ENCODE measurements at places on chromosomes 3 and 15.

DNA sequence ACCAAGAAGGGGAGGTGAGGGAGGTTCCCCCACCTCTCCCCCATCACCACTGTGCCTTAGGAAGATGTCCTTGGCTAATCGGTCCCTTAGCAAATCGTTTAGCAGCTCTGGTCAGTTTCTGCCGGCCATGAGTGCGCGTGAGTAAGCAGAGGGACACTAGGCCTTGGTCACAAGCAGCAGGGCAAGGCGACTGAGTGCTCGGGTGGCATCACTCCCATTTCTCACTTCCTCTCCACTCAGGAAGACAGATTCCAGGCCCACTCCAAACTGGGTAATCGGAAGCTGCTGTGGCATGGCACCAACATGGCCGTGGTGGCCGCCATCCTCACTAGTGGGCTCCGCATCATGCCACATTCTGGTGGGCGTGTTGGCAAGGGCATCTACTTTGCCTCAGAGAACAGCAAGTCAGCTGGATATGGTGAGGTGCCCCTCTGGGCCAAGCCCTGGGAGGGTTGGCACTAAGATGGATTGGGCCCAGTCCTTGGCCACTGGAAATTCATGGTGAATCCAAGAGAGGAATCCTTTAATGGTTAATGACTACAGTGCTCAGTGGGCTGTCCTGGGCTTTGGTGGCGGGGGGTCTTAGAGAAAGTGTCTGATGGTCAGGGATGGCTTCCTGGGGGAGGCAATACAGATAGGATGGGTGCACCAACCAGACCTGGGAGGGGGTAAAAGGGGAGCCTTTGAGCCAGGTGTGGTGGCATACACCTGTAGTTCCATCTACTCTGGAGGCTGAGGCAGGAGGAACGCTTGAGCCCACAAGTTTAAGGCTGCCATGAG lies 4.0 kb downstream of the PARP3 start:
- no peak for DNase-seq

GRCh38 chr3:155342344-155342743 lies 48.9 kb upstream of the STRIT1 start:
- DNase-seq = no peak

GRCh38 chr15:71807125-71807629 lies 3.2 kb upstream of the NR2E3 start:
- no peak for DNase-seq

- DNase-seq = no peak
Measured at GRCh38 chr3:195162033-195162669, 108.8 kb downstream of the XXYLT1 start.

- DNase-seq = no peak
Measured at GRCh38 chr15:75695634-75696310, 16.9 kb downstream of the CSPG4 start.

DNA sequence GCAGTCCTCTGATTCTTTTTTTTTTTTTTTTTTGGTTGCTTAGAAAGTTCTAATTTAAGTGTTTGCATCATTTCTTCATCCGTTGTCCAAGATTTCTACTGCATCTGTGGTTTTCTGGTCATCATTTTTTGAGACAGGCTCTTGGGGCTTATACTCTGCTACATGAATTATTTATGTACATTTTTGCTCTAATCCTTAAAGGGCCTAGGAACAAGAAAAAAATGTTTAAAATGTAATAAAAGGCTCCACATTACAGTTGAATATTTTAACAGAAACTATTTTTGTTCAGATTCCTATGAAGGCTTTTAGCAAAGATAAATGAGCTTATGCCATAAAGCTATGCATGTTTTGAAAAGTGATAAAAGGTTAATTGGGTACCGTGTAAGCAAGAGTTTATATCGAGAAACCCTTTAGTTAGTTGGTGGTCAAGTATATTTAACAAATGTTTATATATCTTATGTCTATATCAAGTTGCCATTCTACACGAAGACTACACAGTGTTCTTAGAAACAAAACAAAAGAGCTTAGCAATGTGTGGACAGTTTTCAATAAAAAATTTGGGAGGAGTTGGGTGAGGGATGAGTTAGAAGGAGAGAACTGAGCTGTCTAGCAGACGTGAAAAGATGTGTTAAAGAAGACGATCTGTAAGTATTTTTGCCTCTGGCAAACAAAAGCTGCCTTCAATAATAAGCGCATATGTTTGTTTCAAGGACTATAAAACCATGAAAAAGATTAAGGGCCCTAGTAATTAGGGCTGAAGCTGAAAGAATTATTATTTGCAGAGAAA lies 563.6 kb upstream of the NAALADL2 start:
- DNase-seq = no peak
